ENCODE measurements at places on chromosomes 1 and 21.

GRCh38 chr1:62530516-62531154 lies 66.7 kb upstream of the ANGPTL3 start:
- DNase-seq = peak; percentile 59

GRCh38 chr1:186424539-186424938 lies 36.4 kb downstream of the PDC start:
- DNase-seq = no peak

GRCh38 chr1:102365071-102365470 lies 368.3 kb upstream of the OLFM3 start:
- DNase-seq = no peak

GRCh38 chr1:204255225-204255624 lies 41.4 kb upstream of the GOLT1A start:
- no peak for DNase-seq

GRCh38 chr1:59779949-59780348 lies 34.8 kb upstream of the HOOK1 start:
- no peak for DNase-seq

DNA sequence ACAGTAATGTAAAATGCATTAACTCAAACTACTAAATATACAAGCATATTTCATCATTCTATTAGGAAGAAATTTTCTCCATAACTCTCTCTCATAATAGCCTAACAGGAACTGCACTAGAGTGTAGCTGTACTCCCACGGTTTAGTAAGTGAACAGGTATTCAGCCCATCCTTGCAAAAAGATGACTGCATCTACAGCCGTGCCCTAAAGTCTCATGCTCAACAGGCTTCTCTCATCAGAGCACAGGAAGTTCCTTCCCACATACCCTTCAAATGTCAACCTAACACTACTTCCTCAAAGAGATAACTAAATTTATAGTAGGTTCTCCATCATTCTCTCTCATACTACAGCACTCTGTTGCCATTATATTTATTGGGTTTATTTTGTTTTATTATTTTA lies 251.6 kb downstream of the AKT3 start:
- DNase-seq = no peak

- no peak for DNase-seq
Measured at GRCh38 chr1:209554761-209555611, 28.5 kb upstream of the CAMK1G start.

- no peak for DNase-seq
Measured at GRCh38 chr1:183079712-183080388, 56.6 kb downstream of the LAMC1 start.

DNA sequence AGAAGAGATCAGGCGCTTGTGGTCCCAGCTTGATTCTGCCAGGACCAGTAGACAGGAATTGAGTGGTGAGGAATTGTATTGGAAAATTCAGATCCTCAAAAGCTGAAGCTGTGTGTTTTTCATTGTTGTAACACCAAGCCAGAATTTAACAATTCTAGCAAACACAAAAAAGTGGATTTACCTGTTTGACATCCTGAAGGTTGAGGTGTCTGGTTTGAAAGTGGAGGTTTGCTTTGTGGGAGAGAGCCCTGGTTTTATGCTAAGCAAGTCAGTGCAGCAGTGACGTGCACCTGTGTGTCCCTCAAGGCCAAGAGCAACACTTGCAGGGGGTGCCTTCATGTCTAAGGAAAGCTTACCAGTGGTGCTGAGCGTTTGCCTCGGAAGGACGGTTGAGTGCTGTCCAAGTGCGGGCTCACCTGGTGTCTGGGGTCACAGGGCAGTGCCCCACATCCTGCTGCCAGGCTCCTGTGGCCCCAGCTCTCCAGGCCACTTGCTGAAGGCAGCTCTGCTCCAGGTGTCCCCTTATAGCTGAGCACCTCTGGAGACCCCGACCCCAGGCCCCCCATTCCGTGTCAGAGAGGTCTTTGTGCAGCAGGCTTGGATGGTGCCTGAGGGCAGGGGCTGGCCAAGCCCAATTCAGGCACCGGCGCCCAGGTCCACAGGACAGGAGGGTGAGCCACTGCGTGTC lies 27.7 kb downstream of the PCNT start:
- DNase-seq = no peak

GRCh38 chr1:93567255-93567918 lies 114.2 kb downstream of the BCAR3 start:
- DNase-seq = no peak

GRCh38 chr1:31830511-31830910 lies 14.7 kb upstream of the SPOCD1 start:
- no peak for DNase-seq

Data from prostate gland (tissue), 2 donors.